CD4-positive, alpha-beta T cell treated with Interleukin-4 for 1 hour (primary cell): ENCODE measurements at places on chromosomes 2 and 18.

DNA sequence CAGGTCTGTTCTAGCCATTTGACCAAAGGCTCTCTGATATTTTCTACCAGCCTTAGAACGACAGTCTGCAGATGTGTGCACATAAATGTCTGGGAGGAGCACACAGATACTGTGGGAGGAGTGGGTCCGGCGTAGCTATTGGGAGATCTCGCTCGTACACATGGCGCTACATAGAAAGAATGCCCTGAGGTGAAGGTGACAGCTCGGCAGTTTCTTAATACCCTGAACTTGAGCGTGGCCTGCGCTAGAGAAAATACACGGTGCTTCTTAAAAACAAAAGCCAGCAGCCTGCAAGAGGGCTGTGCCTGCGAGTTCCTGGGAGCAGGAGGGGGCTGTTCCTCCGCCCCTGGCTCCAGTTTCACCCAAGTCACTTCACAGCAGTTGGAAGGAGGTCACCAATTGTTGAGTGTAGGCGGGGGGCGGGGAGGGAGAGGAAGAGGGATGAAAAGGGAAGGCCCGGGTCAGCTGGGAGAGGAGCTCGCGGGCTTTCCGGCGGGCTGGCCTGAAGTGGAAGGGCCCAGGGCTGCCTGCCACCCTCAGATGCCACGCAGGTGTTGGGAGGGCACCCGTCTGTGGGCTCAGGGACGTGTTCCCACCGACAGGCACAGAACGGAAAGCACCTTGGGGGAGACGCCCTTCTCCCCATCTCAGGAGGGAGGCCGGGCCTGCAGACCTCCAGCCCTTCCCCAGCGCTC, 124.7 kb upstream of the ZNF516 start:
- no peak for DNase-seq

DNA sequence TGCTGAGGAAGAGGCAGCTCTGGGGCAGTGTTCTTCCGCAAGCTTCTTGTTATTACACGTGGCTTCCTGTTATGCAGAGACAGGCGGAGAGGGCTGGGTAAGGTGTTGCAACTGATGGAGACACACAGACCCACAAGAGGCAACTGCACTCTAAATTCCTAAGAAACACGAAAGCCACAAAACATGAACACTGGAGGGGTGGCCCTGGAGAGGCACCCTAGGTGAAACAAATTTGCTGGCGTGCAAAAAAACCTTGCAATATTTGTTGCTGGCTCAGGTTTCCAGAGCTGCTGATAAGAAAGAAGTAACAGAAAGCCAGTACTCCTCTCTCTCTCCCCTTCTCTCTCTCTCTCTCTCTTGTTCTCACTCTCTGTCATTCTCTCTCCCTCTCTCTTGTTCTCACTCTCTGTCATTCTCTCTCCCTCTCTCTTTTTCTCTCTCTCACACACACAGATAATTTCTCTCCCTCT, 31.8 kb downstream of the ARHGAP25 start:
- peak; percentile 93 for DNase-seq

GRCh38 chr2:39679805-39680204, 14.1 kb downstream of the TMEM178A start:
- no peak for DNase-seq

GRCh38 chr2:86675511-86676015, 44.5 kb upstream of the RMND5A start:
- DNase-seq: no peak

- DNase-seq: no peak
Observed at GRCh38 chr18:2958819-2959298, 54.1 kb downstream of the LPIN2 start.
